HL-60 (cell line): ENCODE measurements at places on chromosomes 6 and 20.

- DNase-seq: no peak
These were observed 504.3 kb upstream of the SLC35B3 start for GRCh38 chr6:8939615-8940014.

DNA sequence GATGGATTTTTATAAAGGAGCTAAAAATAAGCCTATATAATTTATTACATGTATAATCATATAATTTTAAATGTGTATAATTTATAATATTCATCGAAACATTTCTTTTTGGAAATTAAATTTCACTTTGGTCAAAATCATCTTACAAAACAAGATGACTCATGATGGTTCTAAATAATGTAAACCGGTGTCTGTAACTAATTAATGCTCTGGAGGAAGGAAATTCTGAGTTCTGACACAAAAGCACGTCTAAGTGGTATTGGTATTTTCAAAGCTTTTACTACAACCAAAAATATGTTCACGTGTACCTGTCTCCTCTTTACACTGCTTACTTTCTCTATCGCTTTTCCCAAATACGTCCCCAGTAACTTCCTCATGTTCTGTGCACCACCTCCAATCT is 134.1 kb downstream of the MTHFD1L start:
- no peak for DNase-seq

DNA sequence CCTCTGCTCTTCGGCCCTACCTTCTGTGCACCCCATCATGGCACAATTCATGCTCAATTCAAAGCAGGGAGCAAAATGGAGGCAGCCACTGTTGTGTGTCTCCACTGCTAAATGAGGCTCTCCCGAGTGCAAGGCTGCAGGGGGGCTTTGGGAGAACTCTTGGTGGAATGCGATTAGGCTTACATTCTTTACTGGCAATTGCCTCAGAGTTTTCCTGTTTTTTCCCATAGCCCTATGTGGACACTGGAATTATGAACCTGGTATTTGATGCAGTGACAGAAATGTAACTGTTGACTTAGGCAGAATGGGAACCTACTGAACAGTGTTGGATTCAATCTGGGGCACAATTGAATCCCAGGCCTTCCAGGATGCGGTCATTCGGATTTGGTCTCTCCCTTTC is 187.9 kb upstream of the GMDS start:
- no peak for DNase-seq

DNA sequence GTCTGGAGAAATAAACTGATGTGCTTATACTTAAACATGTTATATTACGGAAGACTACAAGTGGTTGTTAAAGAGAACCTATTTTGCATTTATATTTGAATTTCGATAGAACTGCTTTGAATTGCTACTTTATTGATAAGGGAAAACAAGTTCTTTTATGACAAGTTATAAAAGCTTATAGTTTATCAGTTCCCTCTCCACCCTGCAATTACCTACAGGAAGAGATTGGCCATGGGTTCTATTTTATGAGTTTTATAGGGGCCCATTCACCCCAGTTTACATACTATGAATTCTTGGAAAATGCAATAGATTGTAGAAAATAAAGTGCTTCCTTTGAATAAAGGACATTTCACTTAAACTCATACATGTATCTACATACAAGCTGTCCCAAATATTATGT is 144.4 kb downstream of the AHI1 start:
- DNase-seq: no peak

DNA sequence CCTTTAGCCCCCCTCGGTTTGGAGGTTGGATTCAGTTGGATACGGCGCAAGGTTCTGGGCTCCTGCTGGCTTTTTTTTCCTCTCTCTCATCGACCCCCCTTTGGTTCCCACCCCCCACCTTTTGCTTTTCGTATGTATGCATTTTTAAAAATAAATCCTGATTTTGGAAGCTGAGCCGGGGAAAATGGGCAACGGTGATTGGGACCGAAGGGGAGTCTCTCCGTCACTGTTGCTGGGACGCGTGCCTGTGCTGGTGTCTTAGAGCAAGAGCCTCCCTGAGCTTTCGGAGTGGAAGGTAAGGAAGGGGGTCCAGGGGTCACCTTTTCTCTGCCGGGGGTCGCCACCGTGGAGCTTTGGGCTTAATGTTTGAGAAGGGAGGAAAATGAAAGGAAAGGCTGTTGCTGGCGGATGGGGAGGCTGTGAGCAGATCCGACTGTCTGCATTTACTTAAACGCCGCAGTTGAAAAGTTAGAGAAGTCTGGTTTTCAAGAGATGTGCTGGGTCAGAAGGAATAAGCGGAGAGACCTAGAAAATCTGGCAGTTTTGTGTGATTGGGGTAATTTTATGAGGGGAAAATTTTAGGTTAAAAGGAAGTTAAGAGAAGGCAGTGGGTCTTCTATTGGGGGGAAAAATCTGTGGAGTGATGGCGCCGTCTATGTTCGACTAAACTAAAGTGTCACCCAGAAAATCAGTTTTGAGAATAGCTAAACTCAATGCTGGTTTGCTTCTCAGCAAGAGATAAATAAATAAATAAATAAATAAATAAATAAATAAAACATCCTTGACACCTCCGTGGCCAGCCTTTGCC is 828 bp downstream of the ADGRB3 start:
- no peak for DNase-seq

- no peak for DNase-seq
These were observed 11.6 kb downstream of the ADISSP start for GRCh38 chr20:3755814-3756480.

DNA sequence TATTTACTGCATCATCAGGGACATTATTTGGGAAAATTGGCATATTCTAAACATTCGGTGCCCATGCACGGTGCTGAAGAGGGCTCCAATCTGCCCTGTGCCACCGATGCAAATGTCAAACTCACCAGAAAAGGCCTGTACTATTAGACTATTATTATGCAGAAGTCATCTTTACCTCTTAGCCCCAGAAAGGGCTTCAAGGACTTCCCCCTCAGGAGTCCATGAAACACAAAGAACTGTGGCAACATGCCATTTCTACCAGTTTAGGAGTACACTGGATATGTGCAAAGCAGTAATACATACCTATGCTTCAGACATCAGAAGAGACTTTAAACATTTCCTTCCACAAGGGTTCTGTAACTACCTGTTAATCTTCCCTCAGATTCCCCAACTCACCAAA is 8.6 kb downstream of the DIDO1 start:
- DNase-seq: no peak

GRCh38 chr6:47084610-47085009 is 42.5 kb upstream of the ADGRF1 start:
- DNase-seq: no peak

- no peak for DNase-seq
These were observed 19.6 kb downstream of the NT5E start for GRCh38 chr6:85469276-85470022.

DNA sequence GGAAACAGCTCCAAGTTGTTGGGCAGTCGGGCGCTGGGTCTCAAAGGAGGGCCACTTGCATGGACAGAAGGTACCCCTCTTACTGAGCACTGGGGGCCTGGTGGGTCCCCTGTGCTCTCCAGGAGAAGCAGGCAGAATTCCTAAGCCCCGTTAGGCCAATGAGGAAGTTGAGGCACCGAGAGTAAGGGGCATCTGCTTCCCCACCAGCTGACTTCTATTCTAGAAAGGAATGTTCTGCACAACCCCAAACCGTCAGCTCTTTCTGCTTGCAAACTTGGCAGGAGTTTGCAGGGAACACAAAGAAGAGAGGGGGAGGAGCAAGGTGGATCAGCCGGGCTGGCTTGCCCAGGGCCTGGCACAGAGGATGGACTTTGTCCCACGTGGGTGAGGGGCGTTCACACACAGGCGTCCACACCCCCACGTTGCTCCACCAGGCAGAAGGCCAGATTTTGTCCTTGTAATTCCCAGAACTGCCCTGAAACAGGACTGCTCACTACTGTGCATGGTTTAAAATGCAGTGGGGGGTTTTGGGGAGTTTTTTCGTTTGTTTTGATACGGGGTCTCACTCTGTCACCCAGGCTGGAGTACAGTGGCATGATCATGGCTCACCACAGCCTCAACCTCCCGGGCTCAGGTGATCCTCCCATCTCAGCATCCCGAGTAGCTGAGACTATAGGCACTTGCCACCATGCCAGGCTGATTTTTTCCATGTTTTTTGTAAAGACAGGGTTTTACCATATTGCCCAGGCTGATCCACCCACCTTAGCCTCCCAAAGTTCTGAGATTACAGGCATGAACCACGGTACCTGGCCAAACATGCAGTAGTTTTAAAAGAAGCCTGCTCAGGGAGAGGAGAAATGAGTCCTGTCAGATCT is 93.3 kb downstream of the SNX5 start:
- no peak for DNase-seq

- DNase-seq: no peak
These were observed 21.6 kb downstream of the KIF16B start for GRCh38 chr20:16551607-16552006.

DNA sequence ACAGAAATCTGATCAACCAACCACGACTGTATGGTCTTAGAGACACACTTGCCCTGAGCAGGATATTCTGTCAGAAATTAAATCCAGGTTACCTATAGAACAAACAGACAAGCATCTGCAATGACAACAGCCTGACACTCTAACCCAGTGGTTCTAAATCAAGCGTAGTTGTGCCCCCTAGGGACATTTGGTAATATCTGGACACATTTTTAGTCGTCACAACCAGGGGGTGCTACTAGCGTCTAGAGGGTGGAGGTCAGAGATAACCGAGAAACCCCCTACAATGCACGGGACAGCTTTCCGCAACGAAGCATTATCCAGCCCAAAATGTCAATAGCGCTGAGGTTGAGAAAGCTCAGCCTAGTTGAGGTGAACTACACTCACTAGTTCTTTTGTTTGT is 32.3 kb downstream of the ID4 start:
- no peak for DNase-seq

- DNase-seq: no peak
These were observed 1.1 kb upstream of the GRM1 start for GRCh38 chr6:146027586-146028251.

- DNase-seq: peak; percentile 30
These were observed 4.5 kb downstream of the ACSS1 start for GRCh38 chr20:25053255-25054031.

- DNase-seq: no peak
These were observed 88.3 kb upstream of the AFDN start for GRCh38 chr6:167738386-167738785.

DNA sequence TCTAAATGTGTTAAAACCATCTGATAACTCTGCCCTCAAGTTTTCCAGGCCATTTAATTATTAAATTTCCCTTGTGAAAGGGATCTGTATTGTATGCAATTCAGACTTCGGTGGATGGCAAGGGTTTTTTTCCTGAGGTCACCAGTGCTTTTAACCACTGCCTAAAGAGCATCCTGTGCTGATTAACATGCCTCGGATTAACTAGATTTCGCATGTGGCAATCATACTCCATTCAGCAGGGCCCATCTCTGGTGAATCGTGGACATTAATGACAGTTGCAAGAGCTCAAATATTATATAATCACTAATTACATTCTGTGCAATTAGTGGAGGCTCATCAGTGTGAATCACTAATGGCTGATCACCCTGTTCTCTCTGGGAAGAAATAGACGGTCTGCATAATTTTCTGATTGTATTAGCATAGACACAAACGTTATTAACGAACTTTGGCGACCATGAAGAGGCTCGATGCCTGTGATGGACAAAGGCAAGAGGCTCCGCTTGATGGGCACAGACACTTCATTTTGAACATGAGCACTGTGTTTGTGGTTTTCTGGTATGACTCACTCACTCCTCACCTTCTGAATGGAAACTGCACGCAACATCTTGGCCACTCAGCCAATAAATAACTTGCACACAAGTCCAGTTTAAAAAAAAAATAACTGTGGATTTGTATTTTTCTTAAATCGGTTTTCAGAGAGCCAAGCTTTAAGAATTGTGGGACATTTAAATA is 31.4 kb downstream of the LINC00237 start:
- DNase-seq: no peak
